ENCODE measurements at places on chromosomes 7 and 10. TPM values are rescaled to one million over a fixed set of nuclear protein-coding genes. Genes with fewer than 3 reads are reported as not detected.

Gene LIPM
- total RNA-seq, result not detected

Gene TAS2R41
- total RNA-seq, result 0.29 TPM

Gene CHCHD3
- 98.8 TPM for total RNA-seq

Gene TMEM236
- under 0.01 TPM for total RNA-seq

Gene TTYH3
- total RNA-seq, result 51.4 TPM

Gene EN2
- total RNA-seq, result not detected

Gene TFR2
- 0.44 TPM for total RNA-seq

Gene PRSS1
- total RNA-seq, result not detected

Gene H2BK1
- not detected for total RNA-seq

Gene TUBGCP2
- 58.6 TPM for total RNA-seq

Gene FAM107B
- 53.1 TPM for total RNA-seq

Gene GDF2
- total RNA-seq, result 0.14 TPM
